Foreskin keratinocyte (primary cell): ENCODE measurements at places on chromosomes 1 and 21.

GRCh38 chr1:87243573-87243972 lies 85.1 kb upstream of the LMO4 start:
- DNase-seq: no peak

- DNase-seq: no peak
Observed at GRCh38 chr1:227508431-227508830, 54.9 kb upstream of the ZNF678 start.

DNA sequence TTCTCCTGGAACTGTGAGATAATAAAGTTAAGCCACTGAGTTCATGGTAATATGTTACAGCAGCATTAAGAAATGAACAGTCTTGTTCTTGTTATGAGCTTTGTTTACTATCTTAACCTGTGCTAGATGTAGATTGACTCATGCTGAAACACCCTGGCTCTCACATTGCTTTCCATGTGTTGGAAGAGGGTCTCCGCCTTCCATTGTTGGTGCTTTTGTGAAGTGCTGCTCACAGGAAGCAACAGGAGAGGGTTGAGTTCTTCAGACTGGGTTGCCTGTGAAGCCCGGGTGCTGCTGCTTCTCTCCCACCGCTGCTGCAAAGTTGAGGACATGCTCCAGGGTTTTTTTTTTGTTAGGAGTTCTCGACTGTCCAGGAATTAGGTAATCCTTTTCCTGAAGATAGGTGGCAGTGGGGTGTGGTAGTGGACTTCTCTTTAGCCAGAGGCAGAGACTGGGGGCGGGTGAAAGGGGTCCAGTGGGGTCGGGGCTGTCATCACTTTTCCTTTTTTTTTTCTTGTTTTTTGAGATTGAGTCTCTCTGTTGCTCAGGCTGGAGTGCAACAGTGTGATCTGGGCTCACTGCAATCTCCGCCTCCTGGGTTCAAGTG lies 28.7 kb upstream of the HMGN1 start:
- peak; percentile 66 for DNase-seq

- DNase-seq: no peak
Observed at GRCh38 chr1:9590945-9591668, 2.4 kb downstream of the TMEM201 start.

DNA sequence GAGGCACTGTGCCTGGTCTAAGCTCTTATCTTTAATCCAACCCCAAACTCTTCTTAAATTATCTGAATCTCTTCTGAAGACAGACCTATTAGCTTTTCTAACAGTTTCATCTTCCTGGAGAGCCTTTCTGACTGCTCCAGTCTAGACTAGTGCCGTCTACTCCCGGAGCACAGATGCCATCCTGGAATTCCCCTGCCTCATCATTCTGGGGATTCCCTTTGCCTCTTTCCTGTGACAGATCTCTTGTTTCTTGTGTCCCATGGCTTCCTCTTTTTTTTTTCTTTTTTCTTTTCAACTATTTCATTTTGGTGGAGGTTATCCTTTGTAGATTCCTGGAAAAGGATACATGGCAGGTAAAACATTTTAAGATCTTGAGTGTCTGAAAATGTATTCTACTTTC lies 11.7 kb downstream of the SEMA4A start:
- DNase-seq: peak; percentile 46

- no peak for DNase-seq
Observed at GRCh38 chr21:29215709-29216108, 83.0 kb upstream of the BACH1 start.

- no peak for DNase-seq
Observed at GRCh38 chr1:248730507-248731335, 24.8 kb downstream of the LYPD8 start.

DNA sequence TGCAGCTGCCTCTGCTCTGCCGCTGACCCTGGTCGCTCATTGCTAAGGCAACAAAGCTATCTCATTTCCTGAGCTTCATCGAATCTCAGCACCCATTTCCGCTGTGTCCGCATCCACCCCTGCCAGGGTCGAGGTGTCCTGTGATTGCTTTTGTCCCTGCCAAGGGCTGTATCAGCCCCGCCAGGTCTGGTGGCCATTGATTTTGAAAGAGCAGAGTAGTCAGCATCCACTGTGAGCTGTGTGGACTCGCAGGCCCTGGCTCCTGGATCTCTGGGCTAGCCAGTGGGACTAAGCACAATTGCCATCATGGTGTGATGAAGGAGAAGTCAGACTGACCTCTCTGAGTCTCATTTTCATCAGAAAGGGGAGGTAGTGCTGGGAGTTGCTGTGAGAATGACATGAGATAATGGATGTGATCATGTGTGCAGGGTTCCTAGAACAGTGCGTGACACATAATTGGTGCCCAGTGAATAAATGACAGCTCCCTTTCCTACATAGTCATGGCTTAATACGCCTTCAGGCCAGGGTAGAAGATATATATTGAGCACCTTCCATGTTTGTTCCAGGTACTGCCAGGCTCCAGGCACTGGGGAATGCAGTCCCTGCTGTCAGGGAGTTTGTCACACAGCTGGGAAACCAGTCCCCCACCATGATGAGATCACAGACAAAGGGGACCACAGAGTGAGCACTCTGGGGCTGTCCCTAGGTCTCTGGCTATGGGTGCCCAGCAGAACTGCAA lies 32.1 kb downstream of the NAV1 start:
- no peak for DNase-seq

DNA sequence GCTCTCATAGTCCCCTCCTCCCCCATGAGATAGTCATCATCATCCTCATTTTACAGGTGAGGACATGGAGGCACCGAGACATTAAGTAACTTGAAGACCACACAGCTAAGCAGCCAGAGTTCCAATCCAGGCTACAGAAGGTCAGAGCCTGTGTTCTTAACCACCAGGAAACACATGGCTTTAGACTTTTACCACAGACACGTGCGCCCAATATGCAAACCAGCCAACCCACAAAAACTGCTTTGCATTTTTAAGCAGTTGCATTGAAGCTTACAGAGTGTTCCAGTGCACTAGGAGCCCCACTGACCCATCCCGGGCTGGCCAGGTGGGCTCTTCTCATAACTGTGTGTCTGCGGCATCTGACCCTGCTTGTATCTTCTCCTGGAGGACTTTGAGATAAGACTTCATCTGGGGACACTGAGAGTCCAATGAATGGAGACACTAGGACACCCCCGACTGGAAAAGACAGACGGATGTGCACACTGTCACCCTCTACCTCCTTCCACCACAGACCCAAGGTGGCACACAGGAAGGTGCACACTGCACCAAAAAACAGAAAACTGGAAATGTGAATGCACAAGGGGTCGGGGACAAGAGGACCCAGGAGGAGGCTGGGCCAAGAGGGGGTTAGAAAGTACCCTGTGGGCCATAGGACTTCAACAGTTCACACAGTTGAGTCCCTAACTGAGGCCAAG lies 56.4 kb downstream of the ETS2 start:
- DNase-seq: no peak

- DNase-seq: no peak
Observed at GRCh38 chr1:224799083-224799482, 130.4 kb upstream of the DNAH14 start.

DNA sequence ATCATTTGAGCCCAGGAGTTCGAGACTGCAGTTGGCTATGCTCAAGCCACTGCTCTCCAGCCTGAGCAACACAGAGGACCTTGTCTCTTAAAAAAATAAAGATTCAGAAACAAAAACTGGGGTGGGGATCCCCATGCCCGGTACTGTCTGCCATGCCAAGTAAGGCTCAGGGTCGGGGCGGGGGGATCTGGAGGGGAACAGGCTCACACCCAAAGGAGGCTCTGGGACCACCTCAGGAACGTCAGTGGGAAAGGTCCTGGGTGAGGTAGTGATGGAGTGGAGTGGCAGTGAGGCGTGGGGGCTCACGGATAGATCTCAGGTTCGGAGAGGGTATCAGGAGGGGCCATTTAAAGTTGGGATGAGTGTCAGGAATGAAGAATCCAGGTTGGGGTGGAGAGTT lies 765 bp upstream of the S100A4 start:
- no peak for DNase-seq

GRCh38 chr1:91741301-91741700 lies 144.7 kb downstream of the TGFBR3 start:
- peak; percentile 53 for DNase-seq

DNA sequence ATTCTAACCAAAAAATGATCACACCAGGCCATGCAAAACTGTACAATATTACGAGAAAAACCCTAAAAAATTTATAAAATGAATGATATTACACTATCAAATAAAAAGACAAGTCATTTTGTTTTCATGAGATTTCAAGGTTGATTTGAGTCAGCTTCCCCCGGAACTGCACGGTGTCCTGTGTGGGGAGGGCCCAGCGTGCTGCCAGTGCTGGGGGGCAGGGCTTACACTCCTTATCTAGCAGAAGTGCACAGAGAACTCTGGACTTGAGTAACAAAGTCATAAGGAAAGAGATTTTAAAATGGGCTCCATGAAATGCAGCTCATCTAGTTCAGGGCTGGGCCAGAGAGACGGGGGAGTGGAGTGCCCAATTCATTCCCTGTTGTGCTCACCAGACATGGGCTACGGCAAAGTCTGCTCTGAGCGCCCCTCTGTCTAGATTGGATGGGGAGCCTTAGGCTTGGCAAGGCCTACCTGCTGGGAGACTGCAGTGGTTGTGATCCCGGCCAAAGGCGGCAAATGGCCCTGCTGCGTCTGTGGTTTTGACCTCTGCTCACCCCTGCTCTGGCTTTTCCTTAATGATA lies 50.1 kb downstream of the COQ8A start:
- DNase-seq: no peak

DNA sequence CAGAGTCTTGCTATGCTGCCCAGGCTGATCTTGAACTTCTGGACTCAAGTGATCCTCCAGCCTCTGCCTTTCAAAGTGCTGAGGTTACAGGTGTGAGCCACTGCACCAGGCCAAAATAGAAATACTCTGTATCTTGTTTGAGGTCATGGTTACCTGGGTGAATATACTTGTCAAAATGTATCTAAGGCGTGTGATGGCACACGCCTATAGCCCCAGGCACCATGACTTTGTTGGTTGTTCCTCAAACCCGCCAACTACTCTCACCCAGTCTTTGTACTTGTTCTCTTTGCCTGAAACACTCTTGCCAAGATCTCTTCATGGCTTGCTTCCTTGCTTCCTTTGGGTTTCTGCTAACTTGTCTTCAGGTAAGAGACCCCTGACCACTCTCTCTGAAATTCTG lies 38.0 kb upstream of the RGS5 start:
- DNase-seq: peak; percentile 69

GRCh38 chr1:44609412-44609767 lies 64.9 kb downstream of the TMEM53 start:
- no peak for DNase-seq

DNA sequence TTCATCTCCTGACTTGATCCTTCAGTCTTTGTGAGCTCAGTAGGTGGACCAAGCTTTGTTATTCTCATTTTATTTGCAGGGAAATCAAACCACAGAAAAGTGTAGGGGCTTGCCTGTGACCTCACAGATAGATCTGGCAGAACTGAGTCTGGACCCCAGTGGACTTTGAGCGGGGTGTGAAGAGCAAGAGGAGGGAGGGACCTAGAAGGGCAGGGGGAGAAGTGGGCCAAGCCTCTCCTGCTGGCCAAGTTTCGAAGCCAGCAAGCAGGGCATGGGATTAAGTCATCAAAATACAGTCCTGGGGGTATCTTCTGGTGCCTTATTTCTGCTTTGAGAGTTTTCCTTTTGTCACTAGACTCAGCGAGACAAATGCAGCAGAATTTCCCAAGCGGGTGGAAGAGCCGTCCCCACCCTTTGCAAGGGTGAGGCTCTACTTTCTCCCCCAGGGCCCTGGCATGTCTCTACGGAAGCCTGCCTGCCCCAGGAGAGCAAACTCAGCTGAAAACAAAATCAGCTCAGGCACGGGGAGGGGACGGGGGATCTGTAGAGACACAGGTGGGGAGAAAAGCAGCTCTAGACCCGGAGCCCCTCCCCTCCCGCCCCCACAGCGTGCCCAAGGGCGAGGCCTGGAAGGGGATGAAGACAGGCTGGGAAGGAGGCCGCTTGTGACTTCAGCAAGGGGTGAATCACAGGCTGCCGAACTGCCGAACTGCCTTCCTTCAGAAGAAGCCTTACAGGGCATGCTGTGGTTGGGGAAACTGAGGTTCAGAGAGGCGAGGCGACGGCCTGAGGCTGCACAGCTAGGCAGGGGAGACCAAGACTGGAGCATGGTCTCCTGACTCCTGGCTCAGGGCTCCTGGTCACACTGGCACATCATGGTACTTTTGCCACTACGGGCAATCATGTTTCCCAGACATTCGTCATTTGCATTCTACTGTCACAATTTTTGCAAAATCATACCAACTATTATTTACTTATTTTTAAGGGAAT lies 19.2 kb downstream of the PKP1 start:
- DNase-seq: peak; percentile 81

GRCh38 chr1:151512801-151513625 lies 1.8 kb downstream of the CGN start:
- peak; percentile 52 for DNase-seq

DNA sequence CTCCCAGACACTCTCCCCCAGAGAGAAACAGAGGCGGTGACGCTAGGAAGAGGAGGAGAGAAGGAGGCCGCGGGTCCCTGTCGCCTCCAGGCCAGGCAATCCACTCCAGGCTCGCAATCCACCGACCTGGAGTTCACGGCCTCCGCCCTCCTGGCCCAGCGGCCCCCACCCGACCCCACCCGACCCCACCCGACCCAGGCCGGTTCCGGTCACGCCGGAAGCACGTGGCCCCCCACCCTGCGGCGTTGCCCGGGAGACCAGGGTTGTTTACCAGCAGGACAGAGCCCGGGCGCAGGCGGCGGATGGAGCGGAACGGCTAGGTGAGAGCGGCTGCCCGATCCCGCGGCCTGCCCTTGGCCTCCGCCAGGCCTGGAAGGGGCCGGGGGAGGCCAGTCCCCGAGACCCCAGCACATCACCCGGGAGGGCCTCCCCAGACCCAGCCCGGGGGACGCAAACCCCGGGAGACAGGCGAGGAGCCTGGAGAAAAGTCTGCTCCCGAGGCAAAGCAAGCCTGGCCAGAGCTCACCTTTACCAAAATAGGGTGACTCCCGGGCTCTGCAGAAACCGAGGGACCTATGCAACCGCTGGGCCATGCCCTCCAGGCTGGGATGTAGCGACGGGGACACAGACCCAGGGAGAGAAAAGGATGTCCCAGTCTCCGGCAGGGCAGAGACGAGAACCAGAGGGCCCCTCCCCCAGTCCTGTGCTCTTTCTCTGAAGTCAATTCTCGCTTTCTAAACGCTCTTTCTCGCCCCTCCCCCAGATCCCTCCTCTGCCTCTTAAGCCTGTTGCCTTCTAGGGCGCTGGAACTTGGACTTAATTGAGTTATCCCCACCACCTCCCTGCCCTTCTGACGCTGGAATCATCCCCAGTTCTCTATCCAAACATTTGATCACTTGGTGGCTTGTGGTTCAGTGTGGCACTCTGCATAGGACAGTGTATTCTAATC lies at the start of the genes PLA2G2C and UBXN10:
TSS of gene PLA2G2C (minus strand) at position 685 of the 949 bp plus-strand sequence. CDS start 9,155 bp downstream, outside the sequence.
TSS of gene UBXN10 (plus strand) at position 263 of the 949 bp plus-strand sequence. CDS start 4,466 bp downstream, outside the sequence.
- no peak for DNase-seq

- no peak for DNase-seq
Observed at GRCh38 chr1:170682169-170682568, 18.2 kb downstream of the PRRX1 start.

- no peak for DNase-seq
Observed at GRCh38 chr1:93346421-93346993, 800 bp downstream of the DR1 start.

DNA sequence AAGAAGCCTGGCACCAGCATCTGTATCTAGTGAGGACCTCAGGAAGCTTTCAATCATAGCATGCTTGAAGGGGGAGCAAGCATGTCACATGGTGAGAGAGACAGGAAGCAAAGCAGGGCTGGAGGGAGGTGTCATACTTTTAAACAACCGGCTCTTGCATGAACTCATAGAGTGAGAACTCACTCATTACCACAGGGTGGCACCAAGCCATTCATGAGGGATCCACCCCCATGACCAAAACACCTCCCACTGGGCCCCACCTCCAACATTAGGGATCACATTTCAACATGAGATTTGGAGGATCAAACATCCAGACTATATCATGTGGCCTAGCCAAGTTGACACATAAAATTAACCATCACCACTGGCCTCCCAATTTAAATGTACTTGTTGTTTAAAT lies 125.1 kb upstream of the KCND3 start:
- DNase-seq: peak; percentile 26
